Hindlimb muscle (tissue), 1 donor: ENCODE measurements at places on chromosomes 2 and 18.
A peak's percentile ranks its signal among the peaks of the same experiment; 100 is the strongest.

DNA sequence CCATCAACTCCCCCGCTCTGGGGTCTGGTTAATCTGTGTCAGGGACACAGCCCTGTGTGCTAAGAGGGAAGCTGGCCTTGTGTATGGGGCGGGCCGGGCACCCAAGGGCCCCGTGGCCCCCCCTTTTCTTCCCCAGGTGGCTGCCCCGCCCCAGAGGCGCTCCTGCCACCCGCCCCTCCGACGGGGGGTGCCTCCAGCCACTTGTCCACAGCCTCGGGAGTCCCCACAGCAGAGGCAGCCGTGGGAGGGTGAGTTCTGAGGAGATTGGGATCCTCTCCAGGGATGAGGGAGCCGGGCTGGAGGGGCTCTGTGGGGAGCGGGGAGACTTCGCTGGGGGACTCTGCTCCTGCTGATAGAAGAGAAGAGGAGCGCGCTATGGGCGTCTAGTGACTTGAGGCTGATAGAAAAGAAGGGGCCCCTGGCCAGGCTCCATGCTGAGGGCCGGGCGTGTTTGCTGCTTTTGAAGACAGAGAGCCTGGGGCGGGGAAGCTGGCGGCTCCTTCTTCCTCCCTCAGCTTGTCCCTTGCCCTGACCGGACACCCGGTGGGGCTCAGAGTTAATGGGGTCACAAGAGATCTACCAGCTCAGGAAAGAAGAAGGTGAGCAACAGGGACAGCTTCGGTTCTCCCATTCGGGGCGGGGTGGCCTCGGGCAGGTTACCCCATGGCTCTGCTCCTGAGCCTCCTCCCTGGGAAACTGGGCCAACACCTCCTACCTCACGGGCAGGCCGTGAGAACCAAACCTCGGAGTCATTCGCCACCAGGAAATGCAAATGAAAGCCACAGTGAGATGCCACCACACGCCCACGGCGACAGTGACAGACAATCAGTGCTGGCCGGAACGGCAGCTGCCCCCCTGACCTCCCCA, 89.4 kb upstream of the TAF1B start:
- no peak for DNase-seq

DNA sequence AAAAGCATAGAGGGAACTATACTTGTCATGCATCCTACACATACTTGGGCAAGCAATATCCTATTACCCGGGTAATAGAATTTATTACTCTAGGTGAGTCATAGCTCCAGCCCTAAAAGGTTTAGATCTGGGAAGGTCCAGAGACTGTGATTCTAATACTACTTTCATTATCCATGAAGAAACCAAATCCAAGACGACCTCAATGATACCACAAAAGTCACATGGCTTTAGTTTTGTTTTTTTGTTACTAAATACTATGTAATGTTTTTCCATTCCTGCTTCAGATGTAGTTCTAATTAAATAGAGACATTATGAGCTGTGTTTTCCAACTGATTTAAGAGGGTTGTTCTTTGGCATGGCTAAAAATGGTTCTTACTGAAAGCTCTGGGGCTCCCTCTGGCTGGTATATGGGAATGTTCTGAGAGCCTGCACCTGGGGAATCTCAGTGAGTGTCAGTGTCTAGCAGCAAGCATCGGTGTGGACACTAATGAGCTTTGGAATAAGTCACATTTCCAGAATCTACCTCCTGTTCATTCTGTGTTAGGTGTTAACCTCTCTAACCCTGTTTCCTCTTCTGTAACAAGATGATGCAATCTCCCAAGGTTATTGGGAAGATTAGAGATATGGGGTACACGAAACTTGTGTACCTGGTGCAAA, 20.5 kb upstream of the IL1RL2 start:
- DNase-seq = peak; percentile 36

- DNase-seq = no peak
Measured at GRCh38 chr2:103977668-103978067, 876.2 kb upstream of the POU3F3 start.

GRCh38 chr2:62868947-62869346, 163.4 kb downstream of the EHBP1 start:
- DNase-seq = no peak

- DNase-seq = no peak
Measured at GRCh38 chr2:160241251-160242137, 41.4 kb upstream of the ITGB6 start.
